ENCODE measurements at places on chromosomes 11 and 22.

DNA sequence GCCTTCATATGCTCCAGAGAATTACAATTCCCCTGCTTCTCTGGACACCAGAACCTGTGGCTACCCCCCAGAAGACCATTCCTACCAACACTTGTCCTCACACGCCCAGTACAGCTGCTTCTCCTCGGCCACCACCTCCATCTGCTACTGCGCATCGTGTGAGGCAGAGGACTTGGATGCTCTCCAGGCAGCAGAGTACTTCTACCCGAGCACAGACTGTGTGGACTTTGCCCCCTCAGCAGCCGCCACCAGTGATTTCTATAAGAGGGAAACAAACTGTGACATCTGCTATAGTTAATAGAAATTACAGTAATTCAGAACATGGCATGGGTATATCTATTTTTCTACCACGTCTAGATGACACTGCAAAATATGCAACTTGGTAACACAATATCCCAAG is 9.8 kb downstream of the POU2AF3 start:
- DNase-seq, result no peak

DNA sequence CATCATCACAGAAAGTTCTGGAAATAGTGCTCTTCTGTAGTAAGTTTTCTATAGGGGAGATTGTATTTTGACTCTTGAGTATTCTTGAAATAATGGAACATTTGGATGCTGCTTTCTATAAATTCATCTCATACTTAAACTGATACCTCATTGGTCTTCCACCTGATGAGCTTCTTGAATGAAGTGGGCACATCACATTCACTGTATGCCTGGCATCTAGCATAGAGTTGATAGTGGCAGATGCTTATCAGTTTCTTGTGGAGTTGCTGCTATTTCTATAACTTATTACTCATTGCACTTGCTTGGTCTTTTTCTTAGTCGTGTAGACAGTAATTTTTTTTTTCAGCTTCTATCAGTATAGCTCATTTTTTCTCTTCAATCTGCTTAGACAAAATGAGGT is 5.4 kb downstream of the ATXN10 start:
- no peak for DNase-seq

DNA sequence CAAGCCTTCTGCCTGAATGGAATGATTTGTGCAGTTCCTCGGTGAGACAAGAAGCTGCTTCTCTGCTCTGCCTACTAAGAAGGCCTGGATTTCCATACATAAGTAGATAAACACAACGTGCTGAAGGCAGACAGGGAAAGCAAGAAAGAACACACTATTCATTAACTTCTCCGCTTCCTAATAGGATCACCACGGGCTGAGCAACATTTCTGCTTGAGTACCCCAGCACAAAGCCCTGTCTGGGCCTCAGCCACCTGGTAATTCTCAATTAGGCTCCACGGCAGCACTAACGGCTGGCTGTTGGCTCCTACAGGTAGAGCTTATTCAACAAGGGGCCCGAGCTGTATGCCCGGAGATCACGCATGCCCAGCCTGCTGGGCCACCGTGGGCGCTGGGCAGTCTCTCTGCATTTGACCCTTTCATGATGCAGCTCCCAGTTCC is 1156.6 kb downstream of the TBC1D22A start:
- DNase-seq, result no peak

DNA sequence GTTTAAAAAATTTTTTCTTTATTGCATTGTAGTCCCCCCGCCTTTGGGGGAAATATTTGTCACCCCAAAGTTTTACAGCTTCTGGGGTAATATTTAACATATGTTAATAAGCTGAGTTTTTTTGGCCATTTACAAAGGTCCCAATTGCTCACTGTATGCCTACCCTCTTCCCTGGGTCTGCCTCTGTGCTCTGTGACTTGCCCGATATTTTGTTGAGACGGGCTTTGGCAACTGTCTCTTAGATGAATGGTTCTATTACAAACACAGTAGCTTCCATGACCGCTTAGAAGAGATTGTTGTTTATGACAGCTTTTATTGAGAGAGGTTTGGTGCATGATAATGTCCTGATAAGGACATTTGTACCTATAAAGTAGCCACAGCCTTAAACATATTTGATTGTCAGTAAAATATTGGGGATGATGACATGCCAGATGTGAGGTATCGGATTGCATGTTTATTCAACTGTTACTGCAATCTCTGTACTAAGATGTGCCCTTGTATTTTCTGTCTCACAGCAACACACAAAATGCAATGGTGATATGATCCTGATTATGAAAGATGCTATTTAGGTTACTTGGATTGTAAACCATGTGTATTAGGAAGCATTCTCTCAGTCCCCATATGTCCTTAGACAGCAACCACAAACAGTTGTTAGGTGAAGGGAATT is 103.1 kb downstream of the TEAD1 start:
- DNase-seq, result no peak

- peak; percentile 53 for DNase-seq
Observed at GRCh38 chr22:22195265-22196017, 49.1 kb upstream of the VPREB1 start.

DNA sequence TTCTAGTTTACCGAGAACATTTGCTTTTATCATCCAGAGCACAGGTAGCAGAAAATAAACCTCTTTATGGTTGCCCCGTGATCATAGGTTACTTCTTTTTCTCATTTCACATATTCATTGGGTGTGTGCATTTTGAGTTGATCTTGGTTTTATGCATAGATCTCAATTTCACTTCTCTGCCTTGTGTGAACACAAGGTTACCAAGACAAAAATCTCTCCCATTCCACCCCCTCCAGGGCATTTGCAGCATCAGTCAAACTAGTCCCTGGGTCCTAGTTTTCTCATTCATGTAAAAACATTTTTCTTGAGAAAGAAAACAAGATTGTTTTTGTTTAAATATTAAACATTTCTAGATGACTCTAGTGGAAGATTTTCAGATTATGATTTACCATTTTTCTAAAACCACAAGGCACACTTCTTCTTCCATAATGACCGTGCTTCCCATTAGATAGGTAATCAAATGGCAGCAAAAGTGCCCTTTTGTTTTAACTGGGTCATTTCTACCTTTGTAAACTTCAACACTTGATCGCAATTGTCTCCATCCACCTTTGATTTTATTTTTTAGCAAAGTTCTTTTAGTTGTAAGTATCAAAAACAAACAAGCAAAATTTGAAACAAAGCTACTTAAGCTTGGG is 526.6 kb upstream of the CADM1 start:
- no peak for DNase-seq

DNA sequence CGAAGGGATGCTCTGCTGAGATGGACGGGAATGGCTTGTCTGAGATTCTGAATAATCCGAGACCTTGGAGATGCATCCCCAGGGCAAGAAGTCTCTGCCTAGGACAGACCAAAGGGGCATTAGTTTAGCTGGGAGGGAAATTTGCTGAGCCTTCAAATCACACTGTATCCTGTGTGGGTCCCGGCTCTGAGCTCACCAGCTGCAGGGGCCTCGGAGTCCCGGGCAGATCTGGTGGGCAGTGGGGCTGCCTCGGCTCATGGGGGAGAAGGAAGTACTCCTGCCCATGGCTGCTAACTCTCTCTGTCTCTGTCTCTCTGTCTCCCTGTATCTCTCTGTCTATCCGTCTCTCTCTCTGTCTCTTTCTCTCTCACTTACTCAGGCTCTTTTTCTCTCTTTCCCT is 522.4 kb downstream of the TBC1D22A start:
- no peak for DNase-seq

DNA sequence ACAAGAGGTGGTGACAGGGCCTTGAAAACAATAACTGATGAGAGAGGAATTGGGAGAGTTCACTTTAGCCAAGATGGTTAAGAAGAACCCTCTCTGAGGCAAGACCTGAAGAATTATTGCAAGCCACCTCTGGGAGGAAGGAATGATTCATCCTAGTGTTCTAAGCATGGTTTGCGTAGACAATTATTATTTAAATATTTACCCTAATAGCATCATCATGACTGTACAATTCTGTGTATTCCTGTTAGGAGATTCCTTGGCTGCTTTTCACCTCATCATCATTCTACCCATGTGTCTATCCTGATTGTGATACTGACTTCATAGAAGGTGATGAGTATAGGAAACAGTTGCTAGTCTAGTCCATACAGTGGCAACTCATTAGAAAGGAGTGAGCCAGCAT is 264.4 kb downstream of the DDX10 start:
- DNase-seq, result no peak

DNA sequence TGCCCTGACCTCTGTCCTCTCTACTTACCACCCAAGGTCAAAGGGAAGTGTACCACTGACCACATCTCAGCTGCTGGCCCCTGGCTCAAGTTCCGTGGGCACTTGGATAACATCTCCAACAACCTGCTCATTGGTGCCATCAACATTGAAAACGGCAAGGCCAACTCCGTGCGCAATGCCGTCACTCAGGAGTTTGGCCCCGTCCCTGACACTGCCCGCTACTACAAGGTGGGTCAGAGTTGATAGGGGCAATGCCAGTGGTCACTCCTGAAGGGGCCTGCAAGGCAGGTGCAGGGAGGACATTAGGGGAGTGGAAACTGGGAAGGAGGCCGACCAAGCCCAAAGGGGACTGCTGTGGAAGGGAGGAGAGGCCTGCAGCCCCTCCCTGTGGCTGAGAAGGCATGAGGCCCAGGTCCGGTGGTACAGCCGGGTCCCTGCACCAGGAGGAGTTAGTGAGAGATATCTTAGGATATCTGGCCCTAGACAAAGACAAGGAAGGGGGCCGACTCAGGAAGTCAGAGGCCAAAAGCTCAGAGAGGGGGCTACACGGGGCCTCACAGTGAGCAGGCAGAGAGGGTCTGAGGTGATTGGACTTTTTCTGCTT is 17.9 kb downstream of the POLR3H start:
- DNase-seq, result no peak

DNA sequence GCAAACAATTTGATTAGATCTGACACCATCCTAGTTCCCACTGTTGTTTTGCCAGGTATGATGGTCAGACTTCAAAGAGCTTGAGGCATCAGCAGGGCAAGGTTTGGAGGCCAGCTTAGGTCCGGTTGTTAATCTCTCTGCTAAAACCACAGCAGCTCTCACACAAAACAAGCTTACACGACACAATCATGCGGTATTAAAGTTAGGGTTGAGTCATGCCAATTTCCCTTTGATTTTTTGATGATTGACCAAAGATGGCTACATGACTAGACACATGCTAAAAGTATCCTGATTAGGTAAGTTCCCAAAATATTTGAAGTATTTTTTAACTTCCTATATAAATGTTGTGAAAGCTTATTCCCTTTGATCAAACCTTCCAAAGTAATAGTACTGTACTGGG is 145.9 kb downstream of the ELP4 start:
- DNase-seq, result no peak

DNA sequence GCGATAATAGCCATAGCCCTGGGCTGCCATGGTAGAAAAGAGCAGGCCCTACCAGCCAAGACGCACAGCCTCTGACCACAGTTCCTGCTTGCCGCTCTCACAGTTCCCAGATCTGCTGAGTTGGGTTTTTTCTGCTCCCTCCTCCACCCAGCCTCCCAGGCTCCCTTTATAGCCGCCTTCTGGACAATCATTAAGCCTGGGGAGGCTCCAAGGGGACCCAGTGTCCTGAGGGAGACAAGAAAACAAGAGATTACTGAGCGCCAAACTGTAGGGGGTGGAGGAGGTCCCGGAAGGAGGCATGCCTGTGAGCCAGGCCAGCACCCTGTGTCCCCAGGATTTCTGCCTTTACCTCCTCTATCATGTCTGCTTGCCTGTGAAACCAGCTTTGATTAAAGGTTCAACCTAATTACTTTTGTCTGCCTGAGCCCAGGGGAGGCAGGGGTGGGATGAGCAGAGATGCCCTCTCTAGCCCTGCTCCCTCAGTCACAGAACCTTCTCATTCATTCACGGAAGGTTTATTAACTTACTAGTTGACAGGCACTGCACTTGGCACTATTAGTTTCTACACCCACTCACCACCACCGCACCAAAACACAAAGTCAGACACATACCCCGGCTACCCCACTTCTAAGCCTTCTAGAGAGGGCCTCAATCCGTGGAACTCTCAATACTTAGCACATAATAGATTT is 1.2 kb downstream of the SLC37A4 start:
- DNase-seq, result no peak

GRCh38 chr11:19846654-19847305 is 134.1 kb downstream of the NAV2 start:
- DNase-seq, result no peak

Data from thymus (tissue), 14 donors.